Sigmoid colon (tissue), 7 donors: ENCODE measurements at places on chromosomes 11 and 22.

DNA sequence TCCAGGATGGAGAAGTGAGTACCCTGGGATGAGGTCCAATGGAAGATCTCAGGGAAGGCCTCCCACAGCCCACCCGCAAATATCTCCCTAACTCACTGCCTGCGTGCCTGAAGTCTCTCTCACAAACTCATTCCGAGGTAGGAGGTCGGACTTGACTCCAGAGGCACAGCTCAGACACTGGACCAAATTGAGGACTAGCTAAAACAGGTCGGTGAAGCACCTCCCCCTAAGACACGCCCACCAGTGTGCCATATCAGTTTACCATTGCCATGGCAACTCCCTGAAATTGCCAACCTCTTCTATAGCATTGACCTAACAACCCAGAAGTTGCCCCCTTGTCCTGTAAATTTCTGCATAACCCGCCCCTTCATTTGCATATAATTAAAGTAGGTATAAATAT is 17.5 kb downstream of the RPL3 start:
- no peak for DNase-seq

GRCh38 chr11:123261345-123262106 is 66.5 kb upstream of the CLMP start:
- peak; percentile 91 for DNase-seq

DNA sequence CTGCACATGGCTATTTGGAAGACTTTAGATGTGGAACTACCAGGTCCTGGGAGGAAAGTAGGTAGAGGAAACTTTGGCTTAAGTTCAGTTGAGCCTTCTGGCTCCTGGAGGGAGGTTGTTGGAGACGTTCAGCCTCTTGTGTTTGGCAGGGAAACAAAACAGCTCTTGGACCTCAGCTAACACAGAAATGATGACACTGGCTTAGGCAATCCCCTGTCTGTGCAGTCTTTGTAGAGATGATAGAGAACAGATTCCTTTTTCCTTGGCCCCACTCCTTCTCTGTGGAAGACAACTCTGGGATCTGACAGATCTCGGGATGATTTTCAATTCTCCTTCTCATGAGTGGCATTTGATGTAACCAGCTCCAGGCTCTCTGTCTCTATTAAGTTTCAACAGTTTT is 428.5 kb downstream of the TMEM135 start:
- peak; percentile 86 for DNase-seq

DNA sequence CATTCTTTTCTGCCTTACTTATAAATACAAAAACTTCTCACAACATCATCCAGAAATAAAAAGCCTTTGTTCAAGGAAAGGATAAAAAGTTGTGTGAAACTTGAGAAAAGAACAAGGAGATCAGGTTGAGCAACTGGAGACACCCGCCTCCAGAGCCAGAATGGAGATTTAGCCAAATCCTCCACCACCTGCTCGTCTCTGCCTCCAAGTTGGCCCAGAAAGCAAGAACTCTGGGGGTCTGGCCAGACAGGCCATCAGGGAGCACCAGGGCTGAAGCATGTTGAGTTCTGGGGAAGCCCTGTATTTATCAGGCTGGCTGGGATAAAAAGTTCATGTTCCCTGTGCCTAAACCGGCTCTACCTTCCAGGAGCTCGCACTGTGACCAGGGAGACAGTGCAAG is 14.9 kb downstream of the SMCO4 start:
- no peak for DNase-seq

- DNase-seq, result no peak
Observed at GRCh38 chr22:50317674-50318073, 9.1 kb downstream of the DENND6B start.

- DNase-seq, result no peak
Observed at GRCh38 chr22:16601437-16602223, 9.0 kb upstream of the CCT8L2 start.

DNA sequence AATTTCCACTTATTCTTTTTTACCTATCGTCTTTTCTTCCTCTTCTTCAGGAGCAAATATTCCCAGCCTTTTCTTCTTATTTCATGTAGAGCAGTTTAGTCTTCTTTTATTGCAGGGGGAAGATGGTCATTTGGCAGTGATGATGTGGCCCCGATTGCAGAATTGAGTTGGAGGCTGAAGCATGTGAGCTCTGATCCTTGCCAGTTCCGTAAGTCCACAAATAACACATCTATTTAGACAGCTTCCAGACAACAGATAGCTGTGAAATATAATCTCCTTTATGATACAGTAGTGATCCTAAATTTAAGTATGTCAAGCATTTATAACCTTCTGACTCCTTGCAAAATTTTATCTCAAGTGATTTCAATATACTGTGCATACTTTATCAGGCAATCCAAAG is 27.5 kb downstream of the REXO2 start:
- DNase-seq, result no peak

DNA sequence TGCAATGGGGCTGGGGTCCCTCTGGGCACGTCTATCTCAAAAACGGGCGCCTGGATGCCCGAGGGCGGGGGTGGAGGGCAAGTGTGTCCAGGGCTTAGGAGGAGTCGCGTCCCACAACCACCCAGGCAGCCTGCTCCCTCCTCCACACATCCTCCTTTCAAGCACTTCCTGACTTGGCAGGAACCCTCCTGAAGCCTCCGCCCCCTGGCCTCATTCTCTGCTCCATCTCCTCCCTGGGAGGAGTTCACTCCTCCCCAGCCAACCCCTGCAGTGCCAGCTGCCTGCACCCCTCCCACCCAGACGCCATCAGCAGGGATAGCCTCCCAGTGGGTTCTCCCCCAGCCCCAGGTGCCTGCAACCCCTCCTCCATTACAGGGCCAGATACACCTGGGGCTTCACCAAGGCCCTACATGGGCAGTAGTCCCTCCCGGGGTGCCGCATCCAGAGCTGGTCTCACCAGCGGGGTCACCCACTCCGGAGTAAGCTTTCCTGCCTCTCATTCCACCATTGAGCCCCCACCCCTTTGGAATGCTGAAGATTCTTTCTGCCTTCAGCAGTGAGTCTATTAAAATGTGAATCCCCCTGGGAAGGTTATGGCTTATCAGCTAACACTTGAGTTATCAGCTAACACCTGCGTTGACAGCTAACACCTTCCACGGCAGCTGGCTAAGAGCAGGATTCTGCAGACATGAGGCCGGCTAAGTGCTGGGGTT is 24.4 kb downstream of the RTN4R start:
- peak; percentile 82 for DNase-seq

- no peak for DNase-seq
Observed at GRCh38 chr11:19253817-19254216, 13.1 kb upstream of the E2F8 start.

GRCh38 chr11:3609416-3610265 is 32.2 kb downstream of the ART5 start:
- no peak for DNase-seq

DNA sequence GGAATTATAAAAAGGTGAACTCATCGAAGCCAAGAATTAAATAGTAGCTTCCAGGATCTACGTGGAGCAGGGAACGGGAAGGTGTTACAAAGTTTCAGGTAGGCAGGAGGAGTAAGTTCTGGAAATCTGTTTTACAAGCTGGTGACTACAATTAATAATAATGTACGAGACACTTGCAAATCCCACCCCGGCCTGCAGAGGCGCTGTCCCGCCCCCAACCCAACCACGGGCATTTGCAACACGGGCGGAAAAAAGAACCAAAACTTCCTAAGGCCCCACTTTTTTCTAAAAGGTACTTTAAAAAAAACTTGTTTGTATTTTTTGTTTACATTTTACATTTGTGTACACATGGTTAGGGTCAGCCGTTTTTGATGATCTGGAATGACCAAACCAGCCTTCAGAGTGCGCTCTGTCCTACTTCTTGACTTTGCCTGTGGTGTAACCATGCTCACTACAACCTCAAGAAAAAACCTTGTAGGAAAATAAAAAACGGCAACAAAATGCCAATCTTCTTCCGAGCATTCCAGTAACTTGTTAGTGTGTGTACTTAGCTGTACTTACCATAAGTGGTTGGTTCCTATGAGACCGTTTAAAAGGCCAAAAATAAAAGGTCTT is 449.6 kb upstream of the B3GAT1 start:
- DNase-seq, result no peak

GRCh38 chr22:44648821-44649565 is 53.0 kb upstream of the PRR5 start:
- peak; percentile 81 for DNase-seq

GRCh38 chr22:22403771-22404170 is 104.8 kb downstream of the ZNF280B start:
- no peak for DNase-seq

GRCh38 chr11:13276832-13277767 is 490 bp upstream of the BMAL1 start:
- DNase-seq, result peak; percentile 99

- no peak for DNase-seq
Observed at GRCh38 chr22:36221799-36222751, 17.3 kb downstream of the APOL2 start.

GRCh38 chr11:126915430-126915829 is 85.1 kb downstream of the KIRREL3 start:
- no peak for DNase-seq

GRCh38 chr11:69508974-69509373 is 27.5 kb downstream of the LINC01488 start:
- peak; percentile 39 for DNase-seq

- DNase-seq, result no peak
Observed at GRCh38 chr11:74557526-74557925, 34.9 kb upstream of the POLD3 start.

DNA sequence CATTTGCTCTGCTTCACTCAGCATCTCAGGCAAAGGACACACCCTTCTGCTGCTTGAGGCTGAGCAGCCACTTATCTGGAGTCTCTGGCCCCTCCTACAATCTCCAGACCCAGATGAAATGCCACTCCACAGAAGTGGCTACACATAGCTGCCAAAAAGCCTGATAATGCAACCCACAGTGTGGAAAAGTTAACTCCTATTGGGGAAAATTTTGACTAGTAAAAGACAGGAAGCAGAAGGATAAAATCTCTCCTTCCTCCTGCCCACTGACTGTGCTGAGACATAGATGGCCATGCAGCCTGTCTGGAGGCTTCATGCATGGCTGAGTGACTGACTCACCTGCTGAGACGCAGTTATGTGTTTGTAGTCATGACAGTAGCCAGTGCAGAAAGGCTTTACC is 92.3 kb upstream of the TEAD1 start:
- no peak for DNase-seq

- no peak for DNase-seq
Observed at GRCh38 chr11:101516546-101516945, 67.3 kb downstream of the TRPC6 start.

GRCh38 chr22:50309601-50309991 is 2.1 kb upstream of the PLXNB2 start:
- no peak for DNase-seq

GRCh38 chr11:111945198-111945597 is 8.1 kb downstream of the DIXDC1 start:
- DNase-seq, result no peak

- no peak for DNase-seq
Observed at GRCh38 chr11:2269601-2270321, 627 bp downstream of the ASCL2 start.

- no peak for DNase-seq
Observed at GRCh38 chr11:102915044-102915375, 40.2 kb upstream of the MMP12 start.

- DNase-seq, result no peak
Observed at GRCh38 chr11:64124147-64124546, 41.8 kb downstream of the MACROD1 start.

- no peak for DNase-seq
Observed at GRCh38 chr11:70247042-70247709, 23.3 kb upstream of the PPFIA1 start.

GRCh38 chr11:42631220-42631843 is 680.5 kb upstream of the API5 start:
- no peak for DNase-seq

DNA sequence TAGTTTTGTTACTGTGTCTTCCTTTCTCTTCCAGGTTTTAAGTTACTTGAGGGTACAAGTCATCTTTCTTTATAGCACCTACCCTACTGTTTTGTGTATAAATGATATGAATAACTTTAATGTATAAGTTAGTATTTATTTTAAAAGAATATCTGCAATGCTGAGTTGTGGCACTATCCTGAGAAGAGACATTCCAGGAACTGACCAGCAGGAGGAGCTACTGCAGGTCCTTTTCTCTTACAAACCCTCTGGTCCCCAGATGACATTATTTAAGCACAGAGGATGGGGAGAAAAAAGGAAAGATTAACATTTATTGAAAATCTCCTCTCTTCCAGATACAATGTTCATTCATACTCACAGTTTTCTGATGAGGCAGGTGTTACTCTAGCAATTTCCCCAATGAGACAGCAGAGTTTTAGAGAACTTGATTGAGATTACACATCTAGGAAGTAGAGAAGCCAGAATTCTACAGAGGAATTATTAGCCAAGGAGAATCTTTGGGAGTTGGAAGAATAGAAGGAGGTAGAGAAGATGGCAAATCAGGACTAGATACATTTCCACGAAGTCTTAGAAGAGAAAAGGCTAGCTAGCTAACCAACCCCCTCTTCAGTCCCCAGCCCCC is 541.2 kb upstream of the API5 start:
- no peak for DNase-seq

GRCh38 chr22:40156001-40156516 is 21.7 kb upstream of the TNRC6B start:
- no peak for DNase-seq

- DNase-seq, result no peak
Observed at GRCh38 chr11:28447226-28447625, 339.0 kb downstream of the METTL15 start.

DNA sequence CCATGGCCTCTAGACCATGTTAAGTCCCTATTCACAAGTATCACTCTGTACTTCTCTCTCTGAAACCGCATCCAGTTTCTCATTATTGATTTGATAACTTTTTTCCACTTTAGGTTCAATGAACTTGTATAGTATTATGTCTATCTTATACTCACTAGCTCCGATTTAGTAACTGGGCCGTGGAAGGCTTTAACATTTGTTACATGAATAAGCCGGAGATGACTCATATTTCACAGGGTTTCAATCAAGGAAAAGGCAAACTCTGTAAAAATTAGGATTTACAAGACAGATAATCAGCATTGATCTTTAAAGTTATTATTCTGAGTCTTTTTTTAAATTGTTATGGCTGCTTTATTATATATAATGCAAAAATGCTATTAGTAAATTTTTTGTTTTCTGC is 662.2 kb upstream of the CNTN5 start:
- DNase-seq, result no peak

- DNase-seq, result no peak
Observed at GRCh38 chr22:31138126-31138525, 2.2 kb downstream of the PLA2G3 start.

GRCh38 chr11:120746836-120747609 is 235.5 kb downstream of the GRIK4 start:
- DNase-seq, result no peak
